ENCODE measurements at places on chromosomes 6 and 20.

DNA sequence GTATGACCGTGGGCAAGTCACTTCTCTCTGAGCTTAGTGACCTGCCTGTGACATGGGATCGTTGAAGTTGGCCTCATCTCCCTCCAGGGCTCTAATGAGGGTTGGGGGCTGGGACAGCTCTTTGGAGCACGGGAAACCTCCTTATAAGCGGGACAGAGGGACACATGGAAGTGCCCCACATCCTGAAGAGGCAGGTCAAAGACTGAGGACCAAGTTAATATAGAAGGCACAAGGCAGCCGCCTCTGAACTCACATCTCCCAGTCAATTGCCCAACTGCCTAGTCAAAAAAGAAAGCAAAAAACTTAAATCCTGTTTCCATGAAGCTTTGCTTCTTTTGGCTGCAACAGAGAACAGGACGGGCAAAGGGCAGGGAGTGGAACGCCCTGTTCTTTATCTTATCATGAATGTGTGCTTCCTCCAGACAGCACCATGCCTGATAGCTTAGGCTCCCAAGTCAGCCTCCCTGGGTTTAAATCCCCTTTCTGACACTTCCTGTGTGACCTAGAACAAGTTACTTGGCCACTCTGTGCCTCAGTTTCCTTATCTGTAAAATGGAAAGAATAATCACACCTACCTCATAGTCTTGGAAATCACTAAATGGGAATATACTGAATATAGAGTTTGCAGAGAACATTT, 27.1 kb downstream of the LBP start:
- DNase-seq = no peak

DNA sequence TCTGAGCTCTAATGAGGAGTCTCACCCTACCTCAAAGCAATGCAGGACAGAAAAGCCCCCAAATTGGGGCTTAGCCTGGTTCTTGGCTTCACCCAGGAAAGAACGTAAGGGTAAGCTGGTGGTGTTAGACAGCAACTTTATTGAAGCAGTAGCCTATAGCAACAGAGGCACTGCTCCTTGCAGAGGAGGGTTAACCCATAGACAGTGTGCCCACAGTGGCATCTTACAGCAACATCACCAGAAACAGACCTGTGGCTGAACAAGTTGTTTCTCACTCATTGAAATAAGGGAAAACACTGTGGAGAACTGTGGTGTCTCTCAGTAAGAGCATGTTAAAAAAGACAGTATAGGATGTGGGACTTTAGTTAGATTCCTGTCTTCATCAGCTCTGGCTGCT, 80.4 kb upstream of the SPTLC3 start:
- DNase-seq = no peak

- no peak for DNase-seq
Measured at GRCh38 chr6:135073756-135074393, 19.3 kb upstream of the HBS1L start.

GRCh38 chr20:33450867-33451266, 7.3 kb upstream of the SNTA1 start:
- DNase-seq = no peak

GRCh38 chr6:66605971-66606370, 898.9 kb upstream of the EYS start:
- DNase-seq = no peak

DNA sequence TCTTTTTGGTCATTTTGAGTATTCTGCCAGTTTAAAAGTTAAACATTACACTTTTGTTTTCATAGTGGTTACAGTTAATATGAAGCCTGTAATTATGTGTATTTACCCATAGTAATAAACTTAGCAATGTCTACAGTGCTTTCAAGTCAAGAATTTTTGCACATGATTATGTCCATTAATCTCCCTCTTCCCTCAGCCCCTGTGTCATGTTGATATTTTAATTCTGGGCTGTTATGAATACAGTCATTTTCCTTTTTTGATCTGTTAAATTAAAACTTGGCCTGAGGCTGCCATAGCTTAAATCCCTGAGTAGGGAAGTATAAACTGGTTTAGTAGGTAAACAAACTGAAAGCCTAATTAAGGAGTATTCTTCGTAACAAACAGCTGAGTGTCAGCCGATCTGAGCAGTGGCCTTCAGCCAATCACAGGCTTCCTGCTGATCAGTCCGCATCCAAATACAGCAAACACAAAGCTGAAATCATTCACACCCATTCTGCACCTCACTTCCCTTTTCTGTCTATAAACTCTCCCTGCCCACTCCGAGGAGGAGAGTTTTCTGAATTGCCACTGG, 9.5 kb upstream of the SFT2D1 start:
- no peak for DNase-seq

GRCh38 chr6:28209753-28210535, 15.1 kb upstream of the ZSCAN9 start:
- no peak for DNase-seq

DNA sequence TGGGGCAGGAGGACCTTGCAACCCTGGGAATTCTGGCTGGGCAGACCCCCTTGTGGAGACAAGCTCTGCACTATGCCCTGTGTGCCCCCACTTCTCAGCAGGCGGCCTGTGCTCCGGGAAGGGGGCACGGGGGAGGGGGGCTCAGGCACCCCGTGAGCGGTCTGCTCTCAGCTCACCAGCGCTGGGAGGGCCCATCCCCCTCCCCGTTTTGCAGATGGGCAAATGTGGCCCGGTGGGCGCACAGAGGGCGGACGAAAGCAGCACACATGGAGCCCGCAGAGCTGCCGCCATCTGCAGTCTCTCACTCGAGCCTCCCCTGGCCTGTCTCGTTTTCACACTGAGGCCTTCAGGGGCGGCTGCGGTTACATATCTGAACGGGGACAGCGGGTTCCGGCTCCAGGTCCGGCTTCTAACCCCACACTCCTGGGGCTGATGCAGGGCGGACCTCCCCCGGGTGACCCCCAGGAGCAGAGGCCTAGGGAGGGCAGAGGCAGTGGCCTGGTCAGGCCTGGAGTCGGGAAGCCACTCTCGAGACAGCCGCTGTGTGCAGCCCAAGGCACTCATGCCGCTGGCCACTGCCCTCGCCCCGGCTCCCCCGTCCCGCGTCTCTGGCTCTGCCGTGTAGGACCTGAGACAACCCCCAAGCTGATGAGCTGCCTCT, 13.9 kb downstream of the CHRNA4 start:
- no peak for DNase-seq
